ENCODE measurements at places on chromosomes 1 and 21.

- peak; percentile 50 for DNase-seq
Measured at GRCh38 chr1:46547481-46548383, 3.7 kb downstream of the KNCN start.

DNA sequence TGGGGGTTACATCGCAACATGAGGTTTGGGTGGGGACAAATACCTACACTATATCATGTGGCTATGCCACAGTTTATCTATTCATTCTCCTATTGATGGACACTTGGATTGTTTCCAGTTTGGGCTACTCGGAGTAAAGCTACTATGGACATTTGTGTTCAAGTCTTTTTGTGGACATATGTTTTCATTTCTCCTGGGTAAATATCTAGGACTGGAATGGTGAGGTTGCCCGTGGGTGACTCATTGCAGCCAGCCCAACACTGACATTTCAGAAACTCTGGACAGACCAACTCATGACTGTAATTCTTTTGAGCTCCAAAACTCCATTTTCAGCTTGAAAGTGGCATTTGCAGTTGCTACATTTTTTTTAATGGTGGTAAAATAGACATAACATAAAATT lies 82.7 kb downstream of the KAZN start:
- no peak for DNase-seq

GRCh38 chr21:45935628-45936027 lies 45.9 kb upstream of the COL6A1 start:
- no peak for DNase-seq

- DNase-seq, result no peak
Measured at GRCh38 chr1:244672946-244673682, 20.2 kb downstream of the DESI2 start.

- DNase-seq, result no peak
Measured at GRCh38 chr21:27571706-27572105, 604.8 kb upstream of the ADAMTS5 start.

GRCh38 chr1:47898133-47898845 lies 98.9 kb downstream of the TRABD2B start:
- DNase-seq, result no peak

- DNase-seq, result no peak
Measured at GRCh38 chr21:39263372-39263771, 50.1 kb downstream of the BRWD1 start.

GRCh38 chr1:77970192-77970591 lies 8.7 kb downstream of the FUBP1 start:
- no peak for DNase-seq

GRCh38 chr1:226670073-226670472 lies 69.0 kb downstream of the ITPKB start:
- no peak for DNase-seq

GRCh38 chr1:63316984-63317816 lies 5.2 kb upstream of the FOXD3 start:
- DNase-seq, result no peak

DNA sequence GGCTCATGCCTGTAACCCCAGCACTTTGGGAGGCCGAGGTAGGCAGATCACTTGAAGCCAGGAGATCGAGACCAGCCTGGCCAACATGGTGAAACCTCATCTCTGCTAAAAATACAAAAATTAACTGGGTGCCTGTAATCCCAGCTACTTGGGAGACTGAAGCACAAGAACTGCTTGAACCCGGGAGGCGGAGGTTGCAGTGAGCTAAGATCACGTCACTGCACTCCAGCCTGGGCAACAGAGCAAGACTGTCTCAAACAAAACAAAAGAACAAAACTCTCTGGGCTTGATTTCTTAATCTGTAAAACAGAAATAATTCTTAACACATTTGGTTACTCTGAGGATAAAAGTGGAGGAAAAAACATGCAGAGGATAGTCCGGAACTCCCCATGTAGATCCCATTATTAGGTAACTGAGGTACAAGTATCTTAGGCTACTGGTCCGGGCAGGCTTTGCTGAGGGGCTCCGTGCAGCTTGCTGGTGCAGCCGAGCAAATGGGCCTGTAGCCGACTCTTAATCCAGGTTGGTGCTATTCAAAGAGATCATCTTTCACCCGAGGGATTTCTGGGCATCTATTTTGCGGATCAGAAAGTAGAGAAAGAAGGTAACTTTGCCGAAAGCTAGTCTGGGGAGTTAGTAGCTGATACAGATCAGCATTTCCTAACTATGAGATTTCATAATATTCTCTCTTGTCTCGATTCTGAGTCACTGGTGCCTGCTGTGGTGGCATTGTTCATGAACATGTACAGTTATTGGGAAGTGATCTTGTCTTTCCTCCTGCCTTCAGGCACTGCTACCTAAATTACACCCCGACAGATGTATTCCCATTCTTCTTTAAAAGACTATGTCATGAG lies 56.8 kb downstream of the NFIA start:
- DNase-seq, result no peak

DNA sequence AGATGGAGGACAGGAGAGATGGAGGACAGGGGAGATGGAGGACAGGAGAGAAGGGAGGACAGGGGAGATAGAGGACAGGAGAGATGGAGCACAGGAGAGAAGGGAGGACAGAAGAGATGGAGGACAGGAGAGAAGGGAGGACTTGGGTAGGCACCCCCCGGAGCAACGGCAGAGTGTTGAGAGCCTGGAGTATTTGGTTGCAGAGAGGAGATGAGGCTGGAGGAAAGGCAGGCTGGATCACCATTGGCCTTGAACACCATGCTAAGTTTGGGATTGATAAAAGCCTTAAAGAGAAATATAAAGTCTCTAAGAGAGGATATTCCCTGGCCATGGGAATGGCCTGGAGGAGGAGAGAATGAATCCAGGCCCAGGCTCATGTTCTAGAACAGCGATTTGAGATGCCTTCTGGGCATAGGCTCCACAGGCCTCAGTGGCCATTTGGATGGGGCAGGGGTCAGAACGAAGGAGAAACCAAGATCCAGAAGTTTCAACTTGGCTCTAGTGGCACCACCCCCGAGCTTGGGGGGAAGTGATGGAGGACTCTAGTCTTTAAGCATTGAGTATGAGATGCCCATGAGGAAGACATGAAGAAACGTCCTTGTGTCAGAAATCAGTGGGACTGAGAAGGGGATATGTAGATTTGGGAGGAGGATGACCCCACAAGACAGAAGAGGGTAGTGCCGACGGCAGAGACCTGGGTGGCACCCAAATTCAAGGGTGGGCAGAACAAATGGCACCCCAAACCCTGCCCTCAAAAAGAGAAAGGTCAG lies 47.9 kb upstream of the EDN2 start:
- DNase-seq, result no peak

GRCh38 chr1:170445096-170445495 lies 86.9 kb upstream of the GORAB start:
- no peak for DNase-seq

- DNase-seq, result no peak
Measured at GRCh38 chr1:17561247-17561548, 21.7 kb downstream of the ARHGEF10L start.

- no peak for DNase-seq
Measured at GRCh38 chr1:59397139-59397858, 100.4 kb downstream of the FGGY start.

DNA sequence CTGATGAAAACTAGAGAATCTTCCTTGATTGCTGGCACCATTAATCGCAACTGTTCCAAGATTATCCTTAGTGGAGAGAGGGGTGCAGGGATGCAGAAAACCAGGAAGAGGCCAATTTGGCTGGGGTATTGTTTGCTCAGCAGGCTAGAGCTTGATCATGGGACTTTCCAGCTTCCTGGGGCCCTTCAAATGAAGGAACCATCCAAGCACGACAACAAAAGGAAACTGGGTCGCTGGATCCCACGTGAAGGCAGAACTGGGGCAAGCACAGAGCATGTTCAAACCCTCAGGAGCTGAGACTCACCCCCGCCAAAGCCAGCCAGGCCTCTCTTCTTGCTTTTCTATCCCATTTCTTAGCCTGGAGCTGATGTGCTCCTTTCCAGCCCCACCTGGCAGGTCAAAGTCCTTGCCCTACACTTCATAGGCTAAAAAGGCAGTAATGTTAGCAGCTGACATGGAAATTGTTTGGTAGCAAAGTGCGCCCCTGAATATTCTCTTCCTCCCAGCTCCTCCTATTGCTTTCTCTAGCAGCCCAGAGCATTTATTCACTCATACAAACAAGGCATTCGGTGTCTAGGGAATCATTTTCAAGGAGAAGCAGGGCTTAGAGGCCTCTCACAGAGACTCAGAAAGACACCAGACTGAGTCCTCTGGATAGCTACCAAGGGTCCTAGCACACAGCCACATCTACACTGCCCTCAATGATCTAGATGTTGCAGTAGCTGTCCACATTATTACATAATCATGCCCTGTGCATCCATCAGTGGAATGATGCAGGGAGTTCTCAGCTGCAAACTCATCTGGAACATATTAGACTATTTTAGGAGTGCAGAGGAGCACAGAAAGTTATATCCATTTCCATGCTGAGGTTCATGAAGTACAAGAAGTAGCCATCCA lies 11.5 kb downstream of the KCNA2 start:
- no peak for DNase-seq

DNA sequence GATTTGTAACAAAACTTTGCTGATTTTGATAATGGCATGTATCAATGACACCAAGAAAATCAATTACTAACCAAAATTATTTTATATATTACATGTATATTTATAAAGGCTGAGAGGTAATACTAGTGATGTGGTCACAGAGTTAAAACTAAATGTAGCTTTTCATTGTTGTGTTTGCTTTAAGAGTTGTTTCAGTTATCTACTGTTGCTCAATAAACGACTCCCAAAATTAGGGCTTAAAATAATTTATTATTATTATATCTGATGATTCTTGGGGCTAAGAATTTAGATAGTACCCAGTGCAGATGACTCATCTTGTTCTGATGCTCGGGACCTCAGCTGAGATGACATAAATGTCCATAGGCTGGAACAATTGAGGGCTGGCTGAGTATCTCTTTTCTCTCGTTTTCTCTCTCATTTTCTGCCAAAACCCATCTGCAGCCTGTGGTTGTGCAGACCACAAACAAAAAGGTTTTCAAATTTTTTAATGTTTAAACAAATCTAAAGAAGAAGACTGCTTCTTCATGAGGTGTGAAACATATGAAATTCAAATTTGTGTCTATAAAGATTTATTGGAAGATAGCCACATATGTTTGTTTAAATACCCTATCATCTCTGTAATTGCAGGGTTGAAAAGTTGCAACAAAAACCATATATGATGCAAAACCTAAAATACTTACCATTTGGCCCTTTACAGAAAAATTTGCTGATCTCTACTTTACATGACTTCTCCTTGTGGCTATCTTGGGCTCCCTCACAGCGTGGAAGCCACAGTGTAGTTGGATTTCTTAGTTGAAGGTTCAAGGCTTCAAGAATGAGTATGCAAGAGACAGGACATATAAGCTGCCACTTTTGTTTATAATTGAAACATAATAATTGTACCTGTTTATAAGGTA lies 14.8 kb upstream of the PTPRC start:
- DNase-seq, result no peak

DNA sequence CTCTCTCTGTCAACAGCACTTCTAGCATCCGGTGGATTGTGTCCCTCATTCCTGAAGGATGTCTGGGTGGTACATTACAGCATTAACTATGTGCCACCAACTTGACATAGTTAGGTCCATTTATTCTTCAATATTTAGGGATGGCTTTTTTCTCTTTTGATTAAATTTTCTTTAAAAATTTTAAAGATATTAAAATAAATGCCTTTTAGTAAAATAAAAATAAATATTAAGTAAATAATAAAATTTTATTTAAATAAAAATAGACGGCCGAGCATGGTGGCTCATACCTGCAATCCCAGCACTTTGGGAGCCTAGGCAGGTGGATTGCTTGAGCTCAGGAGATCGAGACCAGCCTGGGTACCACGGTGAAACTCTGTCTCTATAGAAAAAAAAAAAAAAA lies 9.7 kb upstream of the KLHL20 start:
- DNase-seq, result no peak

DNA sequence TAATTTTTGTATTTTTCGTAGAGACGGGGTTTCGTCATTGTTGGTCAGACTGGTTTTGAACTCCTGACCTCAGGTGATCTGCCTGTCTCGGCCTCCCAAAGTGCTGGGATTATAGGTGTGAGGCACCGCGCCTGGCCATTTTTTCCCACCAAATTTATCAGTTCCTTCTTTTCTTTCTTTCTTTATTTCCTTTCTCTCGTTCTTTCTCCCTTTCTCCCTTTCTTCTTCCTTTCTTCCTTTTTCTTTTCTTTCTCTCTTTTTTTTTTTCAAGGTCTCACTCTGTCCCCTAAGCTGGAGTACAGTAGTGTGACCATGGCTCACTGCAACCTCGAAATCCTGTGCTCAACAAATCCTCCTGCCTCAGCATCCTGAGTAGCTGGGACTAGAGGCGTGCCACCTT lies 26.4 kb downstream of the MFSD2A start:
- DNase-seq, result no peak

DNA sequence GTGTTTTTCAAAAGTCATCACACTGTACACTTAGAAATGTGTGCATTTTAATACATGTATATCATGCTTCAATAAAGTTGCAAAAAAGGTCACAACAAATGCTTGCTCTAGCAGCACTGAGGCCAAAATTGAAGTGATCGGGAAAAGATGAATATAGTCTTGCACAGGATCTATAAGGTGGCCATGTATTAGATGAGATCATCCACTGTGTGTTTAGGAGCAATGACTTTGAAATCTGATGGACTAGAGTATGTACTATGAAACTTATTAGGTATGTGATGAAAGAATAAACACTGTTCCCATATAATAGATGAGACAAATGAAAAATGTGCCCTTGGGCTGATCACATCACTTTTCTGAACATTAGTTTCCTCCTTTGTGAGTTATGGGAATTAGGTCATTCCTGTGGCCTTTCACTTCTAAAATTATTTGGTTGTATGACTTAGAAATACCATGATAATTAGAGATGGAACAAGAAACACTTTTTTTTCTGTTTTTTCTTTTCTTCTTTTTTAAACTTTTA lies 984.6 kb downstream of the ADGRL2 start:
- DNase-seq, result no peak

DNA sequence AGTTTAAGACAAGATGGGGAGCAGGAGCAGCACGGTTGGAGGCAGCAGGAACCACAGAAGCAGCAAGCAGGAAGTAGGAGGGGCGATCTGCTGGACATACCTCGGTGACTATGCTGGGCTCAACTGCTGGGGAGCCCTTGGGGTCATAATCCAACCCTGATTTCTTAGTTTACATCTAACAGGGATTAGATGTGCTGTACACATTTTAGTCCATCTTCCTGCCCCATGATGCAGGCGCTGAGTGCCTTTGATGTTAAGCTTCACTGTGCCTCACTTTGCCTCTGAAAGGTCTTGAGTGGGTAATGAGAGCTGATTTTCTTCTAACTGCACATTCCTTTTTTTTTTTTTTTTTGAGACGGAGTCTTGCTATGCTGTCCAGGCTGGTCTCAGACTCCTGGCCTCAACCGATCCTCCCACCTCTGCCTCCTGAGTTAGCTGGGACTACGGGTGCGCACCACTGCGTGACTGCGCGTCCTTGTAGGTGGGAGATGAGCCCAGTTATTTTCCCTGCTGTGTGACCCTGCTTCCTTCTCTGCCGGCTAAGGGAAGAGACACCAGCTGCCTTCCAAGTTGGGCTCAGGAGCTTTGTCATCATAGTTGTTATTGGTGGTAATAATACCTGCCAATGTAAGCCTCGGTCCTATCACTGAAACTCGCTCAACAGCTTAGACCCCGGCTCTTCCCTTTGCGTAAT lies 1.1 kb upstream of the RCAN3 start:
- no peak for DNase-seq

Measured in amniotic stem cell (primary cell).